Stimulated activated naive CD4-positive, alpha-beta T cell (primary cell): ENCODE measurements at places on chromosomes 16 and 17.

DNA sequence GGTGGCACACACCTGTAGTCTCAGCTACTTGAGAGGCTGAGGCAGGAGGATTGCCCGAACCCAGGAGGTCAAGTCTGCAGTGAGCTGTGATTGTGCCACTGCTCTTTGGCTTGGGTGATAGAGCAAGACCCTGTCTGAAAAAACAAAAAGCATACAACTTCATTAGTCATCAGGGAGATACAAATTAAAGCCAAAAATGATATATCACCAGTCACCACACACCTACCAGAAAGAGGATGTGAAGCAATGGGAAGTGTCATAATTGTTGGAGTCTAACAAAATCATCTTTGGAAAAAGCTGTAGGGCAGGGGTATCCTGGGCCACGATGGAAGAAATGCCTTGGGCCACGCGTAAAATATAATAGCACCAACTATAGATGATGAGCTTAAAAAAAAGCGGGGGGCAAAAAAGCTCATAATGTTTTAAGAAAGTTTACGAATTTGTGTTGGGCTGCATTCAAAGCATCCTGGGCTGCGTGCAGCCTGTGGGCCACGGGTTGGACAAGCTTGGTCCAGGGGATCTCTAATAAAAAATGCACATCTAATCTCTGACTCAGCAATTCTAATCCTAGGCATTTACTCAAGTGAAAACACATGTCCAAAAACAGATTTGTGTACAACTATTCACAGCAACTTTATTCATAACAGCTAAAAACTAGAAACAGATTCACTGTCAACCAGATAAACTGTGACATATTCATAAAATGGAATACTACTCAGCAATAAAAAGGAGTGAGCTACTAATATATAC is 65.9 kb downstream of the HIC1 start:
- no peak for DNase-seq

GRCh38 chr17:72120642-72121163 is at the start of gene SOX9:
TSS of gene SOX9 (plus strand) at chr17:72121020. CDS start at chr17:72121392, 372 bp downstream.
- no peak for DNase-seq

GRCh38 chr17:19705201-19705600 is 11.2 kb downstream of the SLC47A2 start:
- no peak for DNase-seq

- DNase-seq: no peak
Observed at GRCh38 chr17:83096401-83097224, 17.2 kb downstream of the METRNL start.

DNA sequence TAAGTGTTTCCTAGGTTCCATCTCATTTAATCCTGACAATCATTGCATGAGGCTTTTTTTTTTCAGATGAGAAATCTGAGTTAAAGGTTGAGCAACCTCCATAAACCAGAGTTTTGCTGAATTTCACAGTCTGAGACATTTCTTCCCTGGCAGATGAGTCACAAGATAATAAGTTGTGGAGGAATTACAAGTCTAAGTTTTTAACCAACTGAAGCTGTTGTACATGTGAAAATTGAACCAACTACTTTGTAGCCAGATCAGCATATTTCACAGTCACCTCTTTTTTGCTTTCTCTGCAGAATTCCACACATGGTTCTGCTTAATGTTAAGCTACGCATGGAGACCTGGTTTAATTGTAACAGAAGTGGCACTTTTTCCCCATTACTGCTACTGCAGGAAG is 765.6 kb downstream of the CDH11 start:
- DNase-seq: no peak

GRCh38 chr17:78764871-78765270 is 17.2 kb downstream of the CYTH1 start:
- DNase-seq: no peak

- no peak for DNase-seq
Observed at GRCh38 chr16:3787924-3788661, 70.8 kb upstream of the TRAP1 start.

DNA sequence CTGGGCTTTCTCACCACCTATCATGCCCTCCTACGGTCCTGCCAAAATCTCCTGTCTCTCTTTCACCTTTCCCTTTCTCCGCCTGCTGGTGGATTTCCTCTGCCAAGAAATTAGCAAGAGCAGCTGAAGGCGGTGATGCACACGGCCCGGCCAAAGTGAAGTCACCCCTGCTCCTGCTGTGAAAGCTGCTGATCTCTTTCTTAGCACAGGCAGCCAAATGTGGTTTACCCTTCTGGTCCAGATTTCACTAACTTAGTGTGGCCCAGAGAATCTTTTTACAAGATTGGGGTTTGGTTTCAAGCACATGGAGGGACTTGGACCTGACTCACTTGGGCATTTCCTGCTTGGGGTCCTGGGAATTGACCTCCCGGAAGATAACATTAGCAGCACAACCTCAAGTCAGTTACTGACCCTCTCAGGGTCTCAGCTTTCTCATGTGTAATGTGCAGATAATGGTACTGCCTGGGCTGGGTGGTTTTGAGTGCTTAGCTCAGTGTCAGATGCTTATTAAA is 155.7 kb downstream of the SOCS1 start:
- DNase-seq: no peak

GRCh38 chr17:62319846-62320245 is 60.5 kb upstream of the EFCAB3 start:
- no peak for DNase-seq

GRCh38 chr16:1614456-1615102 is 2.4 kb downstream of the CRAMP1 start:
- DNase-seq: no peak

DNA sequence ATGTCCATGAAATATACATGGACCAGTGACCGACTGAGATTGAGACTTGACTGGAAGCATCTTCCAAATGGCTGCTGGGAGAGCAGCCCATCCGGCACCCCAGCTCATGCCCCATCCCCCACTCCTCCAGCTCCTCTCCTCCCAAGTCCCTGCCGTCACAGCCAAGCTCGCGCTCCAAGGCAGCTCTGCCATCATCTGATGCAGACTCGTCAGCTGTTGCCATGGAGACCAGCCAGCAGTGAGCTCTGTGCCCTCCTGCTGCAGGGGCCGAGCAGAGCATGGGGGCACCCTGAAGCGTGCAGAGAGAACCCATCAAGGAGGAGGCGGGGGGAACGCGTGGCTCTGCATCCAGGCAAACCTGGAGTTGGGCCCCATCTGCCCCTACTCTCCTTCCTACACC is 74.5 kb upstream of the TNRC6C start:
- DNase-seq: no peak

GRCh38 chr16:86396422-86396821 is 113.9 kb upstream of the FOXF1 start:
- DNase-seq: no peak

- no peak for DNase-seq
Observed at GRCh38 chr17:72519598-72519936, 398.7 kb downstream of the SOX9 start.
